Activated CD4-positive, alpha-beta T cell treated with anti-CD3 and anti-CD28 coated beads for 1 hour (primary cell): ENCODE measurements at places on chromosomes 11 and 22.

DNA sequence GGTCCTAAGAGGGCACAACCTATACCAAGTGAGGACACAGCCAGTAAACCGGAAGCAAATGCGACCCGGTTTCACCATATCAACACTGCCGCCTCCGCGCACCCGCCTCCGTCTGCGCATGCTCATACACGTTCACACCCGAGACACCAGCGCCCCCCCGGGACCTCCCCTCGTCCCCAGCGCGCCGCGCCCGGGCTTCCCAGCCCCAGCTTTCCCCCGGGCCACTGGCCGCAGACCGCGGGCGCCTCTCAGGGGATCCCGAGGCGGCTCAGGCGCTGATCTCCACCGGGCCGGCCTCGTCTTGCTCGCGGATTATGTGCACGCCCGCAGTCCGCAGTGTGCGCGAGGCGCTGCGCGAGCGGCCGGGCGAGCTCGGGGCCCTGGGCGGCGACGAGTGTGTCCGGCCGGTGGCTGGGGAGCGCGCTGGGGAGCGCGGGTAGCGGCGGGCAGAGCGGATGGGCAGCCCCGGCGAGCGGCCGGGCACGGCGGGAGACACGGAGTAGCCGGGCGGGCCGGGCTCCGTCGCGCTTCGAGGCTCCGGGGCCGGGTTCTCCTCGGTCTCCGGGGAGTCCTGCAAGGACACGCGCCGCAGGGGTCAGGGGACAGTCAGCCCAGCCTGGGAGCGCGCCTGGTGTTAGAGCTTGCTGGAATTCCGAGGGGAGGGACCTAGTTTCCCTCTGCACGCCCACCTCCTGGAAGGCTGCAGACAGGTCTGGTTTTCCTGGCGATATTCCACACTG, 2.0 kb downstream of the HEPN1 start:
- DNase-seq: peak; percentile 68

DNA sequence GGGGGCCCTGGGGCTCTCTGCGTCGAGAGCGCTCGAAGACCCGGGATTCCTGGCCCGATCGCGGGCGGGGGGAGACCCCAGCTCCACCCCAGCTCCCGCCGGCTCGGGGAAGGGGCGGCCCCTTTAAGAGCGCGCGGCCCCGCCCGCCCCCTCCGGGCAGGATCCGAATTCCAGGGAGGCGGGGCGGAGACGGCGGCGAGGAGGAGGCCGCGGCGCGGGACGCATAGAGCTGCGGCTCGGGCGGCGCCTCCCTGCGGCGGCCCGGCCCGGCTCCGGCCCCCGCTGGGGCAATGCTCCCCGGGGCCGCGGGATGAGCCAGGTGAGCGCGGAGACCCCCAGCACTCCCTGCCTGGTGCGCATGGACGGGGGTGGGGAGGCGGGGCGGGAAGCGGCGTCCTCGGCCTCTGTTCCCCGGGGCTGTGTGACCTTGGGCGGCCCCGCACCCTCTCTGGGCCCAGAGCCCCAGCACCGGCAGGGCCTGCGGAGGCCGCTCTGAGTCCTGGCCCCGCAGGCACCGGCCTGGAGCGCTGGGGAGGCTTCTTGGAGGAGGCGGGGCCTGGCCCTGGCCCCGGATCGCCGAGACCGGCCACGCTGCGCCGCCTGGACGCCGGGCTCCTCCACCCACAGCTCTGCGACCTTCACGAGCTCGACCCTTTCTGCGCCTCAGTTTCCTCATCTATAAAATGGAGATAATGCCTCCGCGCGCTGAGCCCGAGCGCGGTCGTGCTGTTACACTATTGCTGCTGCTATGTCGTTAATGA, 565 bp downstream of the GAS2L1 start:
- no peak for DNase-seq

GRCh38 chr11:11207428-11207827, 145.6 kb downstream of the CSNK2A3 start:
- no peak for DNase-seq

- no peak for DNase-seq
Observed at GRCh38 chr22:17969701-17970113, 54.7 kb downstream of the MICAL3 start.

GRCh38 chr22:45008751-45009605, 827 bp downstream of the PHF21B start:
- DNase-seq: no peak

- no peak for DNase-seq
Observed at GRCh38 chr11:69357458-69358397, 63.8 kb downstream of the MYEOV start.

- DNase-seq: no peak
Observed at GRCh38 chr11:64443001-64443400, 84.0 kb downstream of the RPS6KA4 start.
